ENCODE measurements at places on chromosomes 7 and 10. TPM values are rescaled to one million over a fixed set of nuclear protein-coding genes. Genes with fewer than 3 reads are reported as not detected.
A peak's percentile ranks its signal among the peaks of the same experiment; 100 is the strongest.

CYP3A5 gene
- not detected for total RNA-seq

DNA sequence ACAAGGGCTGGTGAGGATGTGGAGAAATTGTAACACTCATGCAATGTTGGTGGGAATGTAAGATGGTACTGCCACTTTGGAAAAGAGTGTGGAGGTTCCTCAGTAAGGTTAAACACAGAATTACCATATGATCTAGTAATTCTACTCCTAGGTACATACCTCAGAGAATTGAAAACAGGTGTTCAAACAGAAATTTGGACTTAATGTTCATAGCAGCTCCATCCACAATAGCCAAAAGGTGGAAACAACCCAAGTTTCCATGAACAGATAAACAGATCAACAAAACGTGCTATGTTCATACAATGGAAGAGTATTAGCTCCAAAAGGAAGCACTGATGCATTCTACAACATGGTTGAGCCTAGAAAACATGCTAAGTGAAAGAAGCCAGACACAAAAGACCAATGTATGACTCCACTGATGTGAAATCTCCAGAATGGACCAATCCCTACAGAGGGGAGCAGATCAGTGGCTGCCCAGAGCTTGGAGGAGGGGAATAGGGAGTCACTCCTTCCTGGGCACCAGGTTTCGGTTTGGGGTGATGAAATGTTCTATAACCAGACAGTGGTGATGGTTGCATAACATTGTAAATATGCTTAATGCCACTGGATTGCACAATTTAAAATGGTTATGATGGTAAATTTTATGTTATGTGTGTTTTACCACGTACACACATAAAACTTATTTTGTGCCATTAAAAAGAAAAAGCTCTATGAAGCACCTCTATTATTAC lies 5.7 kb upstream of the WDR86 start:
- H3K36me3 ChIP-seq: peaks cover 9% of the 10 kb centered on the region
- H3K27me3 ChIP-seq: peaks cover 36% of the 10 kb centered on the region
- H3K4me3 ChIP-seq: peak overlapping the region; percentile 27
- DNase-seq: no peak

ZNF239 gene
- 12.1 TPM for total RNA-seq

GRCh38 chr10:37952926-37953325 lies 23.5 kb downstream of the ZNF25 start:
- peaks cover 77% of the 10 kb centered on the region for H3K36me3 ChIP-seq
- no peaks in the 10 kb centered on the region for H3K4me1 ChIP-seq
- no peaks in the 10 kb centered on the region for H3K27me3 ChIP-seq
- no peak overlapping the region for H3K4me3 ChIP-seq

GRCh38 chr10:97718659-97719142 lies 5.2 kb downstream of the MARVELD1 start:
- H3K4me1 ChIP-seq: peaks cover 53% of the 10 kb centered on the region
- no peak for DNase-seq
- peak overlapping the region; percentile 77 for H3K4me3 ChIP-seq
- peaks cover 4% of the 10 kb centered on the region for H3K27me3 ChIP-seq
- H3K36me3 ChIP-seq: peaks cover 3% of the 10 kb centered on the region

DNA sequence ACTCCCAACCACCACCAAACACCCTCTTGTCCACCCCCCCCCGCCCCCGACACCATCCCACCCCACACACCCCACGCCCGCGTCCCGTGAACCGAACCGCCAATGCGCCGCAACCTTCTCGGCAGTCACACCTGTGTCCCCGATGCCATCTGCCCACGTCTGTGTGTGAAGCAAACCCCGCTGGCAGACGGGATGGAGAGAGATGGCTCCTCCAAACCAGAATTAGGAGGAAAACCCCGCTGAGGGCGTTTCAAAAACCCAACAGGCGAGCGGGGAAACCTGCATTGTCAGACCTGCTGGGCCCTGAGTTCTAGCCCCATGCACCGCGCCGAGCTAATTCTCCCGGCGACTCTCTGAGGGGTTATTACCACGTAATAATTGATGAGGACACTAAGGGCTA lies 28.6 kb upstream of the KCNK18 start:
- H3K27ac ChIP-seq: no peak overlapping the region
- peaks cover 13% of the 10 kb centered on the region for H3K4me1 ChIP-seq
- H3K4me3 ChIP-seq: no peak overlapping the region
- no peak for DNase-seq
- H3K36me3 ChIP-seq: peaks cover 3% of the 10 kb centered on the region

NEUROD6 gene
- total RNA-seq: not detected

UCMA gene
- not detected for total RNA-seq

- no peaks in the 10 kb centered on the region for H3K27me3 ChIP-seq
- H3K36me3 ChIP-seq: peaks cover 3% of the 10 kb centered on the region
- peak overlapping the region; percentile 62 for H3K27ac ChIP-seq
- peaks cover 10% of the 10 kb centered on the region for H3K4me1 ChIP-seq
- no peak overlapping the region for H3K4me3 ChIP-seq
Observed at GRCh38 chr10:68594405-68594804, 34.3 kb downstream of the TET1 start.

DDC gene
- 1.0 TPM for total RNA-seq

All from neural crest cell (in vitro differentiated cells).